Femur (tissue), 1 donor: ENCODE measurements at places on chromosomes 7 and 10.

DNA sequence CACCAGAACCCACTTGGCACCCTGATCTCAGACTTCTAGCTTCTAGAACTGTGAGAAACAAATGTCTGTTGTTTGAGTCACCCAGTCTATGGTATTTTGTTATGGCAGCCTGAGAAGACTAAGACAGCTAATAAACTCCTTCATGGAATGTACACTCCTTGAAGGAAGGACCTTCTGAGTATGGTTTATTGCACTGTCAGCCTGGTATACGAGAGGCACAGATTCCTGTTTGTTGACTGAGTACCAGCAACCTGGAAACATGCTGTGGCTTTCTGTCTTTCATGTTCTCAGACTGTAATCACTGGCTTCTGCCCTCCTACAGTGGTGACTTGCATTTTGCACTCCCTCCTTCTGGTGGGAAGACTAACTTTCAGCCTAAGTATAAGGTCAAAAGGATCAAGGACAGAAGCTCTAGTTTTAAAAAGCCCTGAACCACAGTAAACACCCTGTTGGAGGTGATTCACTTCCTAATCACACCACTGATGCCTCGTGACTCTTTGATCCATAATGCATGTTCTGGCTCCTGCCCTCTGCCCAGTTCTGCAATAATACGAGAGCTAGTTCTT, 319.0 kb upstream of the NPSR1 start:
- DNase-seq = no peak

GRCh38 chr10:43202224-43202656, 64.0 kb downstream of the CSGALNACT2 start:
- peak; percentile 49 for DNase-seq

DNA sequence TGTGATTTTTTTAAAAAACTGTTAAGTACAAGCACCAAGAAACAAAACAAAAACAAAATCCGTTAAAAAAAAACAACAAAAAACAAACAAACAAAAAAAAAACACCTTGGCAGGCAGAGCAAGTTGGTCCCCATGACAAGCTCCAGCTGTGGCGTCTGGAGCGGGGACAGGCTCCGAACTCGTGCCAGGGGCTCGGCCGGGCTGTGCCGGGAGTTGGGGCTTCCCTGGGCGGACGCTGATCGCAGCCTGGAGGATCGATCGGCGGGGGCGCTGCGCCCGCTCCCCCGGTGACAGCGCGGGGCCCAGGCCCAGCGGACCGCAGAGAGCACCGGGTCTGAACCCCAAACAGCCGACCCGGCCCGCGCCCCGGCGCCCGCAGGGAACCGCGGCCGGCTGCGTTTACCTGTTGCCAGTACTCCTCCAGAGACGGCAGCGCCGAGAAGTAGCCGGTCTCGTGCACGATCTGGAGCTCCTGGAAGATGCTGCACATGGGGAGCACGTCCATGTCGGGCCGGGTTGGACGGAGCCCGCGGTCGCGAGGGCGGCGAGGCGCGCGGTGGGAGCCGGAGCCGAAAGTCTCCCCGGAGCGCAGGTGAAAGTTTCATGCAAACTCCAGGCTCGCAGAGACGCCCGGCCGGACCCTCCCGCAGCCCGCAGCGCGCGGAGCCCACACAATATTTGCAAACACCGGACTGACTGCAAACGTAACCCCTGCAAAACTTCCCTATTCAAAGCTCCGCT, at the start of gene KLF6:
Gene KLF6 (minus strand): TSS at position 700 of the 741 bp plus-strand sequence. CDS start 195 bp downstream, at position 505.
- DNase-seq = peak; percentile 77

GRCh38 chr10:86167121-86167761, 199.4 kb downstream of the GRID1 start:
- DNase-seq = no peak

GRCh38 chr10:70559861-70560260, 42.7 kb downstream of the PRF1 start:
- DNase-seq = peak; percentile 17

DNA sequence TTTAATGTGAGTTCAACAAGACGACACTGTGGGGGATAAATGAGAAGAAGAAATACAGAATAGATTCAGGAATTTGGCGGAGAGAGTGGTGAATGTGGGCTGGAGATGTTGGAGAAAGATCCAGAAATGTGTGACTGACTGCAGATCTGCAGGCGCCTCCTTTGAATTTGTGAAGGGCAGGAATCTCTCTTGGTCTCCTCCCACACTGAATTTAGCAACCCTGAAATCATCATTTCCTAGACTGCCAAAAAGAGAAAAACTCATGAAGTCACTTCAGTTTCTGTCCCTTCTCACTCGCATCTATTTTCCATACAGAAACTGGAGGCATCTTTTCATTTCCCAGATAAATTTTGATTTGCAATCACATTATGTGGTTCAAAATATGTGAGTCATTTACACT, 128.7 kb downstream of the GNAI1 start:
- DNase-seq = no peak

DNA sequence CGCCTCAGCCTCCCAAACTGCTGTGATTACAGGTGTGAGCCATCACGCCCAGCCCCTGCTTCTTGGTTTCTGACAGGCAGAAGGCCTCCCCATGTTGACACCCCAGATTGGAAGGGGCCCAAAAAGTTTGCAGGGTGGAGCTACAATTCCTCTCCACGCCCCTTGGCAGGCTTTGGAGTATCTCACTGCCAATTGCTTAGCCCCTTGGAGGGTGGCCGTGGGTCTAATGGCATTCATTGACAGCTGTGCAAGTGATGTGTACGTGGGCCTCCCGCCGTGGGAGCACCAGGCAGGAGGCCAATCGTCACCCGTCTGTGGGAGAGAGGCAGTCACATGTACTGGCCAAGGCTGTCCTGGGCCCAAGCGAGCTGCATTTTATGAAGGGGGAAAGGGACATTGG, 73.7 kb upstream of the PPIF start:
- peak; percentile 55 for DNase-seq

DNA sequence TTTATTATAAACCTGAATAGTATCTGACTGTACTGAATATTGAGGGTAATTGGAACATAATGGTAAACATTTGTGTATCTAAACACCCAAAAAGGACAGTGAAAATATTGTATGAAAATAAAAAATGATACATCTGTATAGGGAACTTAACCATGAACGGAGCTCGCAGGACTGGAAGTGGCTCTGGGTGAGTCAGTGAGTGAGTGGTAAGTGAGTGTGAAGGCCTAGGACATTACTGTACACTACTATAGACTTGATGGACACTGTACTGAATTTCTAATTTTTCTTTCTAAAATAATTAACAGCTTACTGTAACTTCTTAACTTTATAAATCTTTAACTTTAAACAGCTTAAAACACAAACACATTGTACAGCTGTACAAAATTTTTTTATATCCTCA, 454.5 kb upstream of the FZD8 start:
- DNase-seq = no peak

- no peak for DNase-seq
These were observed 20.3 kb downstream of the INPP5A start for GRCh38 chr10:132557696-132558515.

GRCh38 chr7:116483271-116483942, 16.1 kb upstream of the CAV2 start:
- DNase-seq = no peak

DNA sequence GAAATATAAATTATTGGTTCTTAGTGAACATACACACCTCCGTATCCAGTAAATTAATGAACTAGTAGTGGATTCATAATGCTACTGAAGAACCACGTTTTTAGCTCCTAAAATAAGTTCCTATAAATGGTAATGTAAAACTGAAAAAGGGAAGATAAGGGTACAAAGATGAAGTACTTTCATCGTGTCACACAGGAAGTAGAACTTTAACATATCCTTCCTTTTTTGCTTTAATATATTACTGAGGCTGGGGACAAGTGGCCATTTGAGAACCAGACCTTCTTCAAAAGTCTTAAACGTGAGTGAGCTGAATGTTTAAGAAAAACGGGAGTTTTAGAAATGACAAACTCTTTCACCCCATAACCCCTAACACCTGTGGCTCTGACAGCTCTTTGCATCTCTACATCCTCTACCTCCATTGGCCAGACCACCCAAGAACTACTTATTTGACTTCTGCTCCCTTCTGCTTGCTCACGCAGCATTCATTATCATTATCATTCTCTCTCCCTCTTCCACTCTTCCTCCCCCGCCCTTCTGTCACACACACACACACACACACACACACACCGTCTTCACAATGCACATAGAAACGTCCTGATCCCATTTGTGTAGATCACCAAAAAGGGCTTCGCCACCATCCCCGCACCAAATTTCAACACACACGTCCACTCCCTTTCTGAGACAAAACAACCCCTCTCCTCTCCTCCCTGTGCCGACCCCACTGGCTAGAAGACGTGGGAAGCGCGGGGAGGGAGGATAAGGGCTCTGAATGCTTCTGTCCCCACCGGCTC, 677 bp downstream of the SKAP2 start:
- no peak for DNase-seq

DNA sequence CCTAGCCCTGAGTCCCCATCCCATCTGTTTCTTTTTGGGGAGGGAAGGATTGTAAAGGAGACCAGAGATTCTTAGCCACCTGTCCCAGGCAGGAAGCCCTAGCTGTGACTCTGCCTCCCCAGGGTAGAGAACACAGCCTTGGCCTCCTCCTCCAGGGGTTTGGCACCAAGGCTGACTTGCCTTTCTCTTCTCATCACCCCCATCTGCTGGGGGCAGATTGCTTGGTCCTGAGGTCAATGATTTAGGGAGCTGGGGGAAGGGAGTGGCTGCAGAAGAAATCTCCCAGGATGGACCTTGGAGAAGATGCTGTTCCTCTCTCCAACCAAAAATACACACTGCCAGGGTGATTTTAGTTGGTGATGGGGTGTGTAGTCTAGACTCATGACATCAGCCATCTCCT, 2.6 kb upstream of the MNX1 start:
- DNase-seq = no peak

DNA sequence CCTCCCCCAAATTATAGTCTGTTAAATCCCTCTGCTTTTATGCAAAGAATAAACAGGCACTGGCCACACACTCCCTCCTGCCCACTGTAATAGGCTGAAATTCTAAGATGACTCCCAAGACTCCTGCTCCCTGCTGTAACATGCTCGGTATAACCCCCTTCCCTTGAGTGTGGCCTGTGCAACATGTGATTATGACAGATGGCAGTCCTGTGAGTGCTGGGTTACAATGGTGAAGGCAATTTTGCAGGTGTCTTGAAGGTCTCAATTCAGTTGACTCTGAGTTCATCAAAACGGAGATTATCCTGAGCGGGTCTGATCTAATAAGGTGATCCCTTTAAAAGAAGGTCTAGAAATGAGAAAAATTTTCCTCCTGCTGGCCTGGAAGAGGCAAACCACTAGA, 55.9 kb downstream of the CREB3L2 start:
- DNase-seq = no peak

DNA sequence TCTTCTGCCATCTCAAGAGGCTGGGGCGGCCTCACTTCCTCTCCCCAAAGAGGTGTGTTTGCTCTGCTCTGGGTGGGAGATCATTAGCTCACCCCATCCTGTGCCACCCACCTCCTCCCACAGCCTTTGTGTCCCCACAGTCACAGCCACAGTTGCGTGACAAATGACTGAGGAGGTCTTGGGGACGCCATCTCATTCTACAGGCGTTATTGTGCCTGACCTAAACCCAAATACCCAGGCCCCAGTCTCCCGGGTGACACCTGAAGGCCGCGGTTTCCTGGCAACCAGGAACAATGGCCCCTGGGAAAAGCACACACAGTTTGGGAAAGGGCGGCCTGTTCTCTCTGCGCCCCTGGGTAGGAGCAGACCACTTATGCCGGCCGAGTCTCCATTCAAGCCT, 51.6 kb downstream of the SLIT1 start:
- DNase-seq = no peak

GRCh38 chr10:12689893-12690292, 311.6 kb downstream of the CCDC3 start:
- no peak for DNase-seq

GRCh38 chr10:131726967-131727366, 173.8 kb upstream of the PPP2R2D start:
- peak; percentile 15 for DNase-seq

DNA sequence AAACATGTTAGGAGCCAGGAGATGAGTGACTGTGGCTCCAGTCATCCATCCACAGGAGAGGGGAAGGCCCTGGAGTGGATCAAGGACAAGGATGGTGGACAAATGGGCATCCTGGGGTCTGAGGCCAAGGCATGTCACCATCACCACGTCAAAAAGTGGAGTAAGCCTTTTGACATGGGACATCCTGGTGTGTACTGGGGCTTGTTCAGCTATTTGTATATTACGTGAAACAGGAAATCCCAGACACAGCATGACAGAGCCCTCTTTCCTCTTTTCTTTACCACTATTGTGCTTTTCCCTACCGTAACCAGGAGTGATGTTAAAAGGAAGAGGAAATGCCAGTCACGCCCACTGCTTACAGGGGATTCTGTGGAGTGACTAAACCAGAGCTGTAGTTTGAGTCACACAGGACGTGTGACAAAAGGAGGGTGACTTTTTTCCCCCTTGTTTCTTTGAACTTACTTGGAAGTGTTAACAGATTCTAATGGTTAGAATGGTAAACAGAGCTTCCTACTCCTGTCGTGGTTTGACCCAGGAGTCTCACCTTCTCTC, 15.4 kb downstream of the ACSL5 start:
- peak; percentile 33 for DNase-seq

GRCh38 chr7:75565132-75565837, 73.2 kb downstream of the SPDYE5 start:
- peak; percentile 69 for DNase-seq

GRCh38 chr10:11698691-11699549, 43.3 kb upstream of the ECHDC3 start:
- no peak for DNase-seq

DNA sequence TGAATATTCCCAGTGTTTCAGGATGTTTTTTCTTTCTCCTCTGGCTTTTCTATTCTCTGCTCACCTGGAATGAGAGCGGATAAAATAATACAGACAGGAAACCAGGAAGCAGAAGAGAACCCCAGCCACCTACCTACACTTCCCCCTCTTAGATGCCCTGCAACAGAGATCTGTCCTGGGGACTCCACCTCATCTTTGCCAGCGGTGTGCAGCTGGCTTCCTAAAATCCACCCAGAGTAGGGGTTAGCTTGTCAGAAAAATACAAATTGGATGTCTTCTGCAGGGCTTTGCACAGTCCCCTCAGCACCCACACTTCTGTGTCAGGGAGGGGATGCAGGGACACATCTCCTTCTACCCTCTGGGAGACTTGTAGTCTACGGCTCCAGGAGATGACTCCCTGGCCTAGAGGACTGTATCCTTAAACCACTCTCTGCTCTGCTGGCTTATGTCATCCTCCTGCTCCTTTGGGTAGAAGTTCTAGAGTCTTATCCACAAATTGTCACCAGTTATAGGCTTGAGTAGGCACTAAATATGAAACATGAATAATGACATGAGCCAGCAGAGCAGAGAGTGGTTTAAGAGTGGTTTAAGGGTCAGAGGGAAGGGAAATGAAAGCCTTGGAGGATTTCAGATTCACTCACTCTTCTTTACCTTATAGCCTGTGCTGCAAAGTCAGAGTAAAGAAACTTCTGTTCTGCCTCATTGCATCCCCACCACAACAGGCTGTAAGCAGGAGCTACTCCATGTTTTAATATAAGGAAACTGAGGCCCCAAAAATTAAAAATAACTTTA, 749.4 kb downstream of the AUTS2 start:
- DNase-seq = no peak

DNA sequence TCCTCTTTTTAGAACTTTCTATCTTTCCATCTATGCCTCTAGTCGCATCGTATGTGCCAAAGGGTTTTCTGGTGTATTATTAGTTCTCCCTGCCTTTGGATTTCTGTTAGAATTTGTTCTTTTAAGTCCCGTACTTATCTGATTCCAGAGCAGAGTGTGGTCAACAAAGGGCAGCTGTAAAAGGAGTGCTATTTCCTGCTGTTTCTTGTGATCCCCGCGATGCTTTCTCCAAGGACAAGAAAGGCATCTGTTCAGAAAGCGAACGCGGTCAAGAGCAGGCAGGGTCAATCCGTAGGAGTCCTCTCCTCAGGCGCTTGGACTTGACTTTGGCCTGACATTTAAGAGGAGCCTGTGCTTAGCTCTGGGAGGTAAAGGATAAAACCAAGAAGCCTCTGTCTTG, 1152.1 kb upstream of the AUTS2 start:
- no peak for DNase-seq
